Right lung (tissue), 10 donors: ENCODE measurements at places on chromosomes 1 and 21. TPM values are rescaled to one million over a fixed set of nuclear protein-coding genes. Genes with fewer than 3 reads are reported as not detected.

DNA sequence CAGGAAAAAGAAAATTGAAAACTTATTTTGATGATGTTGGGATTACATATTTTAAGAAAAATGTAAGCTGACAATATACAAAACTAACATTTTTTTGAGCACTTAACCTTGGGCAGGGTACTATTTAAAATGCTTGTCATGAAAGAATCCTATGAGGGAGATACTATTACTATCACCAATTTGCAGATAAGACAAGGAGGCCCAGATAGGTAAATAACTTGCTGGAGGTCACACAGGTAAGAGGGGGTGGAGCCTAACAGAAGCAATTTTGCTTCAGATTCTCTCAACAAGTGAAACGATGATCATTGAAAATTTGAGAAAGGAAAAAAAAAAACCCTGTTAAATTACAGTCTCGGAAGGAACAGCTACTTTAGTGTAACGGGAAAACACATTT is 1.2 kb downstream of the GART start:
- DNase-seq: no peak

CYP4X1 gene
- polyA plus RNA-seq: 5.7 TPM

KCNA2 gene
- 0.99 TPM for polyA plus RNA-seq

- DNase-seq: no peak
These were observed 184.9 kb downstream of the SLC35F3 start for GRCh38 chr1:234089396-234089795.

- no peak for DNase-seq
These were observed 7.5 kb downstream of the TOR1AIP1 start for GRCh38 chr1:179889589-179889988.
